ENCODE measurements at places on chromosomes 7 and 10. TPM values are rescaled to one million over a fixed set of nuclear protein-coding genes. Genes with fewer than 3 reads are reported as not detected.

- no peak overlapping the region for H3K4me3 ChIP-seq
- no peaks in the 10 kb centered on the region for H3K4me1 ChIP-seq
- no peaks in the 10 kb centered on the region for H3K27me3 ChIP-seq
- peak; percentile 68 for DNase-seq
- no peaks in the 10 kb centered on the region for H3K36me3 ChIP-seq
Observed at GRCh38 chr10:78377356-78377755, 343.7 kb downstream of the RPS24 start.

GRCh38 chr7:150435390-150436073 is 14.9 kb upstream of the GIMAP8 start:
- no peak overlapping the region for H3K4me3 ChIP-seq
- no peak overlapping the region for H3K27ac ChIP-seq

- no peaks in the 10 kb centered on the region for H3K27me3 ChIP-seq
- no peak for DNase-seq
- H3K4me1 ChIP-seq = peaks cover 6% of the 10 kb centered on the region
- no peak overlapping the region for H3K4me3 ChIP-seq
- H3K27ac ChIP-seq = no peak overlapping the region
Observed at GRCh38 chr7:158979023-158979529, 122.7 kb downstream of the DYNC2I1 start.

GRCh38 chr10:104446151-104446550 is 92.5 kb downstream of the CFAP58 start:
- no peak overlapping the region for H3K4me3 ChIP-seq
- no peaks in the 10 kb centered on the region for H3K27me3 ChIP-seq
- no peak for DNase-seq
- H3K4me1 ChIP-seq = peaks cover 51% of the 10 kb centered on the region
- no peaks in the 10 kb centered on the region for H3K36me3 ChIP-seq
- peak overlapping the region; percentile 68 for H3K27ac ChIP-seq

DMBT1 gene
- total RNA-seq = 0.29 TPM

DNA sequence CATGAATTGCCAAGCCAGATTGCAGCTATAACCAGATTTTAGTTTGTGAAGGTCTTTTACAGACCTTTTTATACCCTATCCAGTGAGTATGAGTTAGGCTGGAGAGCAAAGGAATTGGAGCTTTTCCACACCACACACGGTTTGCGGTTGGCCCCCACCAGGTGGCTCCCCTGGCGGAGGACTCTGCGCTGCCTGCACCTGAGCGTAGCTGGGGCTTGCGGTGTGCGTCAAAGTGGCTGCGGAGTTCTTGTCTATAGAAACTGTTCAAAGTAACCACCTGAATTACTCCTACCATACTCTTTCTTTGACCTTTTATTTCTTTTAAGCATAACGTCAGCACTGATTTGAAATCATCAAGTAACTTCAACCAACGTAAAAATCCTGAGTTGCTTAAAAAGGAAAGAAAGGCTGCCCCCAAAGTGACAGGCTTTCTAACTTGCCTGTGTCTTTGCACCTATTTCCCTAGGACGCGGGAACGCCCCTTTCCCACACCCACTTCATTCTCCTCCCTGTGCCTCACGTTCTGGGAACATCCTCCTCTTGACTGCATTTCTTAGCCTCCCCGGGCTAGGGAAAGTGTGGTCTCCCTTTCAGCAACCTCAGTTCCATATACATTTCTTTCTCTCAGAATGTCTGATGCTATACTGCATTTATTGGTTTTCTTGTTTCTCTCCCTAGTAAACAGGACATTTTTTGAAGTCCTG is 47.6 kb upstream of the TMEM72 start:
- DNase-seq = no peak
- H3K4me3 ChIP-seq = peak overlapping the region; percentile 72
- peaks cover 2% of the 10 kb centered on the region for H3K27me3 ChIP-seq
- H3K4me1 ChIP-seq = peaks cover 30% of the 10 kb centered on the region
- H3K27ac ChIP-seq = no peak overlapping the region
- no peaks in the 10 kb centered on the region for H3K36me3 ChIP-seq

- H3K36me3 ChIP-seq = no peaks in the 10 kb centered on the region
- no peak overlapping the region for H3K4me3 ChIP-seq
- no peak overlapping the region for H3K27ac ChIP-seq
- no peak for DNase-seq
Observed at GRCh38 chr7:132876576-132876975, 205.3 kb downstream of the CHCHD3 start.

CFTR gene
- not detected for total RNA-seq

CYREN gene
- total RNA-seq = 35.5 TPM

DNA sequence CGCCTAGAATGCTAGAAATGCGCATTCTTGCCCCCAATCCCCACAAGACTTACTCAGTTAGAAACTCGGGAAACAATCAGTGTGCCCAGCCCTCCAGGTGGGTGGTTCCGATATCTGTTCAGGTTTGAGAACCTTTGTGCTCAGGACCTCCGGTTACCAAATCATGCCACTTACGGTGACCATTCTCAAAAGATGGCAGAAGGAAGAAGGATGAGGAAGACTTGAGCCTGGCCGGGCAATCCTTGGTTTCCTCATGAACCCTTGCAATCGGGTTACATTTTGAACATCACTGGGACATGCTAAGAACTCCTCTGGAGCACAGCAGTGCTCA is 52.1 kb downstream of the RBM17 start:
- peaks cover 31% of the 10 kb centered on the region for H3K4me1 ChIP-seq
- peak overlapping the region; percentile 67 for H3K4me3 ChIP-seq

DNA sequence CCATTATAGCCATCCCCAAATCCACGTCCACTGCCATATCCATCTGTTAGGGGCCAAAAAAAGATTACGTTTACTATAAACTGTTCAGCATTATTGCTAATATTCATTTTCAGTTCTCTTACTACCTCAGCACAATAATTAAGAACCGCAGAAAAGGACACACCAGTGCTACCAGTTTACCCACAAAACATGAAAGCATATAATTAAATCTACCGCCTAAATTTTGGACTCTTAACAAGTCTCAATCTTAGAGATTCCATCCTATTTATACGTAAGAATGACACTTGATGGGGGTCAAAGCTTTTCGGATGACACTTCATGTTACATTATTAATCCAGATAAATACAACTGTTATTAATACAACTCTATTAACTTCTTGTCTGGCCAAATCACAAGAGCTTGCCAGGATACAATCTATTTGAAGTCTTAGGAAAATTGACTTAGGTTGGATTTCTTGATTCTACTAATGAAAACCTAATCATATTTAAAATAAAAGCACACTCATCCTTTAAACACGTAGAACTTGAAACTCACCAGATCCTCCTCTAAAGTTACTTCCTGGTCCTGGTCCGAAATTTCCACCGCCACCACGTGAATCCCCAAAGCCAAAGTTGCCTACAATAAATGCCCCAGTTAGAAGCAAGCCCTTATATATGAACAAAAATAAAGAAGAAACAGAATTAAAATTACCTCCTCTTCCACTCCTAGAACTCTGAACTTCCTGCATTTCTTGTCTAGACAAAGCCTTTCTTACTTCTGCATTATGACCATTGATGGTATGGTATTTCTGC is 4.5 kb downstream of the HNRNPA2B1 start:
- H3K27me3 ChIP-seq = no peaks in the 10 kb centered on the region
- no peak overlapping the region for H3K27ac ChIP-seq
- no peak for DNase-seq
- peaks cover 21% of the 10 kb centered on the region for H3K4me1 ChIP-seq

GRCh38 chr10:102775935-102776669 is 32.4 kb downstream of the WBP1L start:
- H3K36me3 ChIP-seq = no peaks in the 10 kb centered on the region
- H3K4me3 ChIP-seq = peak overlapping the region; percentile 73
- DNase-seq = peak; percentile 60
- peaks cover 84% of the 10 kb centered on the region for H3K4me1 ChIP-seq

DNA sequence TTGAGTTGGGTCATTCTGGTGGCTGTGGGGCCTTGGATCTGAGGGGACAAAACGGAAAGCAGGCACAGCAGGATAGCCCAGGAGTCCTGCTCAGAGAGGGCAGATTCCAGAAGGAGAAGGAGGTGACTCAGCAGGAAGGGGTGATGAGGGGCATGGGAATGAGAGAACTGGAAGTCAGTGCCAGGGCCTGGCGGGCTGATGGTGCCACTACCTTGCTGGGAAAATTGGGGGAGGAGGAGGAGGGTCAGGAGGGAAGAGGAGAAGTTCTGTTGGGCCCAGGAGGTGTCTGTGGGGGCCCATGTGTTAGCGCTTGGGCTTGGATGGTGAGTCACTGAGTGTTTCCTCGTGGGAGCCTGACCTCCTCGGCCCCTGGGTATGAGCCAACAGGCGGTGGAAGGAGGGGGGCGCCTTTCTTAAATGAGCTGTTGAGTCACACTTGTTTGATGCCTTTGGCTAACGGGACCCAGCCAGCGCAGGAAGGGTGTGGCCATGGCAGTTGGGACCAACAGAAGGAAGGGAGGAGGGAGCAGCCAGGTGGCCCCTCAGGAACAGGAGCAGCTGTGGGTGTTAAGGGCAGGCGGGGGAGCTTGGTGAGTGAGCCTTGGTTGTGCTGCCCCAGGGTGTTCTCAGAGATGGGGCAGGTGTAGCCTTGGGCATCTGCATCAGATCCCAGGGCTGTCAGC is 130.0 kb upstream of the BTBD16 start:
- peak overlapping the region; percentile 29 for H3K4me3 ChIP-seq
- peaks cover 29% of the 10 kb centered on the region for H3K4me1 ChIP-seq
- DNase-seq = peak; percentile 91
- peak overlapping the region; percentile 90 for H3K27ac ChIP-seq
- H3K36me3 ChIP-seq = no peaks in the 10 kb centered on the region

- no peaks in the 10 kb centered on the region for H3K36me3 ChIP-seq
- no peak for DNase-seq
- no peak overlapping the region for H3K27ac ChIP-seq
- peaks cover 6% of the 10 kb centered on the region for H3K4me1 ChIP-seq
- peaks cover 12% of the 10 kb centered on the region for H3K27me3 ChIP-seq
Observed at GRCh38 chr10:47115322-47115721, 184.7 kb upstream of the GDF10 start.

THSD7A gene
- total RNA-seq = under 0.01 TPM

DNA sequence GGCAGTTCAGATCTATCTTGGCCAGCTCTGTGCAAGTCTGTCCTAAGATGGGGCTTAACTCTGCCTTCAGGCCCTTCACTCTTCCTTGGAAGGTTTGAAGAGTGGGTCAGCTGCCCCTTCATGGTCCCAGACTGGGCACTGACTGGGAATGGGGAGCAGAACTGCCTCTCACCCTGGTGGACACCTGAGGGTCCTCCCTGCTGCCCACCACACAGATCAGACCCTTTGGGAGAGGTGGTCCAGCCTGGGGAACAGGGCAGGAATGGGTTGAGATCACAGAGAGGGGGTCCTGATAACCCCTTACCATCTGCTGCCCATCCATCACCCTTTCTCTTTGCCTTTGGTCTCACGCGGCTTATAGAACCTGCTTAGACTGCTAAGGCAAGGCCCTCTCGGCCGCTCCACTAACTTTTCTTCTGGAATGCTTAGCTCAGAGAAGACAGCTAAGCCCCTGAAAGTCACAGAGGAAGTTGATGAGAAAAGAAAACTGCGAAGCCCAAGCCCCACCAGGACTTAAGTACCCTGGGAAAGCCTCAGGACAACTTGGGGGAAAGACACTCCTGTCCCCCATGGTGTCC is 402 bp upstream of the CDHR1 start:
- DNase-seq = no peak
- peaks cover 30% of the 10 kb centered on the region for H3K27me3 ChIP-seq
- H3K36me3 ChIP-seq = no peaks in the 10 kb centered on the region
- H3K4me1 ChIP-seq = no peaks in the 10 kb centered on the region
- no peak overlapping the region for H3K4me3 ChIP-seq

DNA sequence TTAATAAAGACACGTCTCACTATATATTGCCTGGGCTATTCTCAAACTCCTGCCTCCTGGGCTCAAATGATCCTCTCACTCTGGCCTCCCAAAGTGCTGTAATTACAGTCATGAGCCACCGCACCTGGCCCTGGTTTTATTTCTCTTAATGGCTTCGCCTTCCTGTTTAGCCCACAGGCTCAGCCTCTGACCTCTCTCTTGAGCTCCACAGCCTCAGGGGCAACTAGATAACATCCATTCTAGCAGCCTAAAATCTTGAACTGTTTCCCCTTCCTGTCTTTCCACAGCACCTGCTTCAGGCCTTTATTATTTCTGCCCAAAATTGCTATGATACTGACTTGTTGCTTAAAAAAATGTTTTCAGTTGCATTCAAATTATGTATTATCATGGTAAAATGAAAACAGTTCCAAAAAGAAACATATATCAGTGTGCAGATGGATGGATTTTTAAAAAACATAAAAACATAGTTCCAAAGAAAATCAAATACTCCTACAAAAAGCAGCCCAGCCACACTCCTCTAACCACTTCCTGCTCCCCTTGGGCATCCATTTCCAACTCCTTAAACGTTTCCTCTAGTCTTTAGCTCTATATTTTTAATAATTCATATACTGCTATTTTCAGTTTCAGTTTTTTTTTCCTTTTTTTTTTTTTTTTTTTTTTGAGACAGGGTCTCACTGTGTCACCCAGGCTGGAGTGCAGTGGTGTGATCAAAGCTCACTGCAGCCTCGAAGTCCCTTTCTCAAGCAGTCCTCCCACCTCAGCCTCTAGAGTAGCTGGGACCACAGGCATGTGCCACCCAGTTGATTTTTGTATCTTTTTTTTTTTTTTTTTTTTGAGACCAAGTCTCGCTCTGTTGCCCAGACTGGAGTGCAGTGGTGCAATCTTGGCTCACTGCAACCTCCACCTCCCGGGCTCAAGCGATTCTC is 5.1 kb upstream of the BAZ1B start:
- H3K4me1 ChIP-seq = peaks cover 8% of the 10 kb centered on the region
- H3K36me3 ChIP-seq = no peaks in the 10 kb centered on the region

- H3K27ac ChIP-seq = no peak overlapping the region
- H3K4me3 ChIP-seq = no peak overlapping the region
Observed at GRCh38 chr10:109784236-109784635, 139.1 kb downstream of the XPNPEP1 start.

LLCFC1 gene
- total RNA-seq = not detected

GRCh38 chr10:33476757-33477273 is 142.3 kb upstream of the NRP1 start:
- H3K27ac ChIP-seq = no peak overlapping the region
- H3K4me3 ChIP-seq = no peak overlapping the region
- no peaks in the 10 kb centered on the region for H3K4me1 ChIP-seq
- no peak for DNase-seq
- no peaks in the 10 kb centered on the region for H3K36me3 ChIP-seq

- H3K36me3 ChIP-seq = no peaks in the 10 kb centered on the region
- H3K27me3 ChIP-seq = no peaks in the 10 kb centered on the region
- H3K4me3 ChIP-seq = no peak overlapping the region
- H3K4me1 ChIP-seq = peaks cover 12% of the 10 kb centered on the region
Observed at GRCh38 chr7:131781-132482, 60.4 kb upstream of the FAM20C start.

- H3K4me1 ChIP-seq = no peaks in the 10 kb centered on the region
- H3K27ac ChIP-seq = no peak overlapping the region
- no peak overlapping the region for H3K4me3 ChIP-seq
- DNase-seq = no peak
- H3K36me3 ChIP-seq = no peaks in the 10 kb centered on the region
Observed at GRCh38 chr10:22505911-22506685, 160.8 kb downstream of the SPAG6 start.

GRCh38 chr10:102400076-102400475 is 4.6 kb downstream of the NFKB2 start:
- peak; percentile 13 for DNase-seq

CRHR2 gene
- not detected for total RNA-seq

GRCh38 chr10:126673565-126673964 is 3.1 kb upstream of the C10orf90 start:
- H3K4me1 ChIP-seq = no peaks in the 10 kb centered on the region
- H3K4me3 ChIP-seq = no peak overlapping the region
- peaks cover 10% of the 10 kb centered on the region for H3K27me3 ChIP-seq
- DNase-seq = no peak
- H3K27ac ChIP-seq = no peak overlapping the region
